Fibroblast of skin of right biceps (primary cell): ENCODE measurements at places on chromosomes 5 and 9.

GRCh38 chr5:178083922-178084321, 29.4 kb upstream of the N4BP3 start:
- DNase-seq, result no peak

DNA sequence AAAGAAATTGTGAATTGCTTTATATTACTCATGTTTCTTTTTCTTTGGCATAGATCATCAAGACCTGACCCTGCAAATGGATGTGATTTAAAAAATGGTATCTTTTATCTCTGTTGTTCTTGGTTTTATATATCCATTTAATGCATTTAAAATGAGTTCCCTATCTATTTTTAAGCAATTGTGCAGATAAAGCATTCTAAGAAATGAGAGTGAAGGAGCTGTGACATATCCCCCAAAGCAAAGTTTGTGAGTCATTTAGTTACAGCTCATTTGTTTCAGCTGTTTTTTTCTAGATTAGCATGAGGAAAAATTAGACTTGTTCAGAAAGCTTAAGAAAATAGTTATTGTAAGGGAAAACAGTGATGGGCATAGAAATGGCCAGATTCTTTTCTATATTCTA, 7.6 kb upstream of the ELOVL7 start:
- DNase-seq, result no peak

GRCh38 chr5:117160391-117160790, 585.8 kb upstream of the SEMA6A start:
- no peak for DNase-seq

- no peak for DNase-seq
Measured at GRCh38 chr9:136798708-136799078, 2.6 kb downstream of the CCDC183 start.

DNA sequence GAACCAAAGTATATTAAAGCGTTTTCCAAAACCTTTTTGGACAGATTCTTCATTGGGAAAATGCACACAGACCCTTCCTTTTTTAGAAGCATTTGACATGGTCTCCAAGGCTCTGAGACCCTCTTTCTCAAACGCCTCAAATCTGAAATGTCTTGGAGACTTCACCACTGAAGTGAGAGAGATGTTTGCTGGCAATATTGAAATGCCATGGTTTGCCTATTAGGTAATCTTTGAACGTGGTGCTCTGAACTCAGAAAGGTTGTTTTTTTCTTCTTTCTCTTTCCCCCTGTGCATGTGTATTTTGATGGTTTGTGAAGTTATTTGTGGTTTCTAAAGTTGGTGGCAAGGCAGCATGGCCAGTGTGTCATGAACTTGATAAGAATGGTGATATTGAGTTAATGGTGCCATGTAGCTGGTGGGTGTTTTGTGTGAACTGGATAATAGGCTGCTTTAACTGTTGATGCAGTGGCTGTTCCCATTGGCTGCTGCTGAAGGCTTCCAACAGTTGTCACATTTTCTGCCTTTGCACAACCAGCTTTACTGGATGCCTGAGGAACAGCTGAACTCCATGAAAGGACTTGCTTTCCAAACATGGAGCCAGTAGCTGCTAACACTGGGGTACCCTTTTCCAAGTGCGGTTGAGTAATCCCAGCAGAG, 1.7 kb downstream of the PALM2AKAP2 start:
- DNase-seq, result peak; percentile 52

GRCh38 chr9:133869674-133870405, 122.3 kb downstream of the VAV2 start:
- no peak for DNase-seq

GRCh38 chr5:90916947-90917800, 358.6 kb downstream of the ADGRV1 start:
- DNase-seq, result no peak

GRCh38 chr9:130815242-130815808, 19.7 kb upstream of the ABL1 start:
- DNase-seq, result no peak

DNA sequence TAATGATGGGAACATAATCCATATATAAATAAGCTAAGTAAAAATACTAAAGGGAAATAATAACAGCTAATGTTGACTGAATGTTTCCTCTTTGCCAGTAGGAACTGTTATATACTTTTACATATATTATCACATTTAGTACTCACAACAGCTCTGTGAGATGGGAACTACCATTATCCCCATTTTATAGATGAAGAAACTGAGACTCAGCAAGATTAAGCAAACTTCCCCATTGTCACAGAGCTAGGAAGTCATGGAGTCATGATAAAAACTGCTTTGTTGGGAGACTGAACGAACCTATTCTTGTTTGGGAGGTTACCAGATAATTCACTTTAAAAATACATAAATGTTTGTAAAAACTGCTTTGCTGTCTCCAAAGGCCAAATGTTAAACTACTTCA, 23.4 kb downstream of the WNT8A start:
- DNase-seq, result no peak

DNA sequence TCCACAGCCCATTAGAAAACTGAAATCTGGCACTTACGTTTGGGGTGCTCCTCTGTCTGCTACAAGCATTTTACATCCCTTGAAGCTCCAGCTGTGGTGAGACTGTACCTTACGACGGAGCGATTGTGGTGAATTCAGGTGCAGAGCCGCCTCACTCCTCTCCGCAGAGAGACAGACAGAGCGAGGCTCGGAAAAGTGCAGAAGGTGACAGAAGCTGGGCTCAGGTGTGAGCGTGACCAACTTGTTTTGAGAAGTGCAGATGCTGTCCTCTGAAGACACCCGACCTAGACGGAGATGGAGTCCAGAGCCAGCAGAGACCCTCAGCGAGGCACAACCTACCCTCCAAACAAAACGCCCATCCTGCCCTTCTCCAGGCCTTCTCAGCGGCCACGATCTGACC, 196.5 kb downstream of the MED10 start:
- no peak for DNase-seq

DNA sequence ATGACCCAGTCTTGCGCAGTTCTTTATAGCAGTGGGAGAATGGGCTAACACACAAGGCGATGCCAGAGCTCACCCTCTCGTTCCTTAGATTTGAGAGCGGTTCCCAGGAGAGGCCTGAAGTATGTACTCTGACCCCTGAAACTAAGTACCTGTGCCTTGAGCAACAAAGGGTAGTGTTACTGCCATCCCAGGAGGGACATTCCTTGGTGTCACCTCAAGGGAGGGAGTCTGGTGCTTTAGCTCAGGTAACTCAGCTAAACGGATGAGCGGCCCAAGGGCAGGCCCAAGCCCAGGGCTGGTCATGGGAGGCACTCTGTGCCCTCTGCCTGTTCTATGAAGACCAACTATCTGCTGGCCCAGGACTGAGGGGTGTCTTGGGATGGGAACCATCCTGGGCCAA, 20.2 kb downstream of the KYAT1 start:
- no peak for DNase-seq

GRCh38 chr5:51806677-51807076, 423.4 kb downstream of the ISL1 start:
- DNase-seq, result no peak
